Activated CD8-positive, alpha-beta T cell treated with anti-CD3 and anti-CD28 coated beads for 36 hours (primary cell): ENCODE measurements at places on chromosomes 1 and 21. TPM values are rescaled to one million over a fixed set of nuclear protein-coding genes. Genes with fewer than 3 reads are reported as not detected.

The CD1E gene
- not detected for total RNA-seq

The CTBS gene
- 13.5 TPM for total RNA-seq

The GJA5 gene
- total RNA-seq = not detected

The FAM163A gene
- total RNA-seq = not detected

The LINGO4 gene
- not detected for total RNA-seq

The FCRL6 gene
- total RNA-seq = 0.20 TPM

The FCER1G gene
- 0.81 TPM for total RNA-seq

The LZIC gene
- total RNA-seq = 23.9 TPM

The MMEL1 gene
- 3.1 TPM for total RNA-seq

The OVAAL gene
- not detected for total RNA-seq

The BTBD19 gene
- 4.8 TPM for total RNA-seq

The CGN gene
- total RNA-seq = 1.7 TPM

The DYRK3 gene
- 4.7 TPM for total RNA-seq

The USH2A gene
- total RNA-seq = not detected

The LENEP gene
- not detected for total RNA-seq

The CEP104 gene
- 29.3 TPM for total RNA-seq

The PDE9A gene
- 11.1 TPM for total RNA-seq

The SERTAD4 gene
- total RNA-seq = not detected

The PDPN gene
- not detected for total RNA-seq

The HEYL gene
- total RNA-seq = 0.07 TPM

The F5 gene
- total RNA-seq = 20.7 TPM

The JMJD4 gene
- 17.3 TPM for total RNA-seq

The SLC2A5 gene
- not detected for total RNA-seq

The CLDN8 gene
- not detected for total RNA-seq

The NBPF15 gene
- total RNA-seq = 29.9 TPM

The NBPF20 gene
- 1.2 TPM for total RNA-seq

The ZRANB2 gene
- 119 TPM for total RNA-seq

The SLC6A17 gene
- 0.05 TPM for total RNA-seq

The SELE gene
- total RNA-seq = not detected

The F13B gene
- not detected for total RNA-seq

The GFI1 gene
- total RNA-seq = 54.3 TPM

The ASTN1 gene
- total RNA-seq = not detected

The PCP4 gene
- not detected for total RNA-seq

The IFFO2 gene
- total RNA-seq = 26.4 TPM

The STMN1 gene
- 487 TPM for total RNA-seq

The DNALI1 gene
- not detected for total RNA-seq

The TNFRSF9 gene
- total RNA-seq = 219 TPM

The CNKSR1 gene
- total RNA-seq = 1.2 TPM

The KCND3 gene
- total RNA-seq = not detected

The ALX3 gene
- total RNA-seq = not detected

The ZMYND12 gene
- 0.59 TPM for total RNA-seq

The WNT3A gene
- total RNA-seq = not detected

The RNF186 gene
- not detected for total RNA-seq

The ASPM gene
- 37.1 TPM for total RNA-seq

The MANEAL gene
- 1.4 TPM for total RNA-seq
